ENCODE measurements at places on chromosomes 1 and 21.
A peak's percentile ranks its signal among the peaks of the same experiment; 100 is the strongest.

DNA sequence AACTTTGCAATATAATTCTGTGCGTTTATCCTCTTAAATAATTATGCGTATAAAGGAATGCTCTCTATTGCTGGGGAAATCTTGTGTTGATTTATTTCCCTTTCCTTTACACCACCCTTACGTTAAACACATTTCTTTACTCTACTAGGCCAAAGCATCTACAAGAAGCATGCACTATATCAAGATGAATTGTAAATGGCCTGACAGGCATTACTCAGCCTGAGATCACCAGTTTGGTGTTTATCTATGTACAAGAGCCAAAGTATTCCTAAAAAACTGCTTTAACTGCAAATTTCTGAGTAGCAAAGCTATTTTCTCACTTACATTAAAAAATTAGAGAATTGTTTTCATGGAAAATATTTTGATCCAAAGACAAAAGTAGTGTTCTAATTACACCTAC is 114.8 kb downstream of the TYW3 start:
- no peak for DNase-seq

DNA sequence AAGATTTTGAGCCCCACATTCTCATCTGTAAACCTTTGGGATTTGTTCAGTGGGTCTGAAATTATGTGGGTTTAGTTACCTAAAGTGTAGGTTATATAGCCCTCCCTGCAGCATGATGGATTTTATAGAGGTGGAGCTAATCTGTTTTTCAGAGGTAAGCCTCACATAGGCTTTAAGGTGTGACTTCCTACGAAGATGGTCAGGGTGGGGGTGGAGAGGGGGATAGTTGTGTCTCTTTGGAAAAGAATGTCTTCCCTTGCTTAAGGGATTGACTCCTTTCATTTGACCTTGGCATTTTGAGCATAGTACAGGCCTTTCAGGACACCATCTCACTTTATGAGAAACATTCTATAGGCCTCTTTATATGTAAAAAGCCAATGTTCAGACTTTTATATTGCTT is 3.4 kb downstream of the CACHD1 start:
- no peak for DNase-seq

GRCh38 chr1:159980076-159980475 is 26.0 kb upstream of the SLAMF9 start:
- no peak for DNase-seq

- no peak for DNase-seq
These were observed 2.9 kb upstream of the LRP8 start for GRCh38 chr1:53330819-53331218.

- peak; percentile 60 for DNase-seq
These were observed 35.5 kb downstream of the CACHD1 start for GRCh38 chr1:64505232-64505943.

GRCh38 chr1:245108909-245109308 is 45.9 kb upstream of the KIF26B start:
- no peak for DNase-seq

DNA sequence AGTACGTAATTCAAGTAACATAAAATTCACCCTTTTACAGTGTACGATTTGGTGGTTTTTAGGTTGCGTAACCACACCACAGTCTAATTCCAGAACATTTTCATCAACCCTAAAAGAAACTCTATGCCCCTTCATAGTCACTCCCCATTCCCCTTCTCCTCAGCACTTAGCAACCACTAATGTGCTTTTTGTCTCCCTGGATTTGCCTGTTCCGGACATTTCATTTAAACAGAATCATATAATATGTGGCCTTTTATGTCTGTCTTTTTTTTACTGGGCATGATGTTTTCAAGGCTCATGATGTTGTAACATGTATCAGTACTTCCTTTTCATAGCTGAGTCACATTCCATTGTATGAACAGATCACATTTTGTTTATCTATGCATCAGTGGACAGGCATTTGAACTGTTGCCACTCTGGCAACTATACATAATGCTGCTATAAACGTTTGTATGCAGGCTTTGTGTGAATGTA is 20.8 kb downstream of the OBSCN start:
- DNase-seq: no peak

DNA sequence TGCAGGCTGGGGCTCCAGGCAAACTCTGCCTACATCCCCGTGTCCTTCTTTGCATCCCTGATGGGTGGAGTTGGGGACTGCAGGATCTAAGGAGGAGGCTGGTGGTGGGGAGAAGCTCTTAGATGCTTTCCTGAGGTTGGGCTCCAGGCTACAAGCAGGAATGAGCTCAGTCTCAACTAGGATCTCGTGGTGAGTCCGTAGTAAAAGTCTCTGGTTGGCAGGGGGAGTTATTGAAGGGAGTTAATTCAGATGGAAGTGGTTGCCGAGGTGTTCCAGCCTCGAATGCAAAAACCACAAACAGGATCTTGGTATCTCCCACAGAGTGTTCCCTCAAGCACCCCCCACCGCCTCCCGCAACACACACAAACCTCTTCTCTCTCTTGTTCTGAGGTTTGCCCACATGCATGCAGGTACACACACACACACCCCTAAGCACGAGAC is 35.0 kb downstream of the TMCC2 start:
- DNase-seq: no peak

GRCh38 chr1:113912594-113913311 is 7.6 kb downstream of the DCLRE1B start:
- DNase-seq: no peak

DNA sequence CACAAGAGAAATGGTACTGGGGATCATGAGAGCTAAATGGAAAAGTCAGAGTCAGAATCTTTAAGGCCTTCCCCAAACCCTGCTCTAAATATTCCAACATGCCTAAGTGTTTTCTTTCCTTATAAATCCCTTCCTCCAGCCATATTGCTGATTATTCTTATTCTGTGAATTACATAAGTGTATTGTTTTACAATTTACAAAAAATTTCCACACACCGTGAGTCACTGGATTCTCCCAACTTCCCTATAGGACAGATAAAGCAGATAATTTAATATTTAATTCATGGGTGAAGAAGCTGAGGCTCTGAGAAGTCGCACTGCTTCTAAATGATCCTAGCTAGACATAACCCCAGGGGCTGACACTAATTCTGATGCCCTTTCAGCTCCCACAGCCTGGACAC is 243.3 kb upstream of the JUN start:
- DNase-seq: no peak

DNA sequence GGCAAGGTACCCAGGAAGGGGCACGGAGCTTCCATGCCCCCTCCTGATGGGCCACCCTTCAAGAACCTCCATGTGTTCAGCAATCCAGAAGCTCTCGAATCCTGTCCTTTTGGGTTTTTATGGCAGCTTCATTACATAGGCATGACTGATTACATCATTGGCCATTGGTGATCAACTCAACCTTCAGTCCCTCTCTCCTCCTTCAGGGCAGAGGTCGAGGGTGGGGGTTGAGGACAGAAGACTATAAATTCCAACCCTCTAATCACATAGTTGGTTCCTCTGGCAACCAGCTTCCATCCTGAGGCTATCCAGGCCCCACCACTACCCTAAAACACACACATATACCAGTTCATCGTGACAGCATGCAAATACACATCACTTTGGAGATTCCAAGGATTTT is 135.7 kb downstream of the ZNF281 start:
- DNase-seq: no peak

DNA sequence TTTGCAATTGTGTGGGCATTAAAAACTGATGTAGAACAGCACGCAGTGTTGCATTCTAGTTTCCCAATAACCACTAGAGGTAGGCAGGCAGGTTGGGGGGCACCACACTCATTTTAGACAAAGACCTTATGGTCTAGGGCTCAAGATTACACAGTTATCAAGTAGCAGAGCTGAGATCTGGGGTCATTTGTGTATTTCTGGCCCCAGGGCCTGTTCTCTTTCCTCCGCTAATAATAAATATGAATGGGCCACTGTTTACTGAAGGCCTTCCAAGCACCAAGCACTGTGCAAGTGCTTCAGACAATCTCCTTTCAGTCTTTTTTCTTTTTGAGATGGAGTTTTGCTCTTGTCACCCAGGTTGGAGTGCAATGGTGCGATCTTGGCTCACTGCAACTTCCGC is 23.9 kb downstream of the LDLRAD2 start:
- DNase-seq: no peak

DNA sequence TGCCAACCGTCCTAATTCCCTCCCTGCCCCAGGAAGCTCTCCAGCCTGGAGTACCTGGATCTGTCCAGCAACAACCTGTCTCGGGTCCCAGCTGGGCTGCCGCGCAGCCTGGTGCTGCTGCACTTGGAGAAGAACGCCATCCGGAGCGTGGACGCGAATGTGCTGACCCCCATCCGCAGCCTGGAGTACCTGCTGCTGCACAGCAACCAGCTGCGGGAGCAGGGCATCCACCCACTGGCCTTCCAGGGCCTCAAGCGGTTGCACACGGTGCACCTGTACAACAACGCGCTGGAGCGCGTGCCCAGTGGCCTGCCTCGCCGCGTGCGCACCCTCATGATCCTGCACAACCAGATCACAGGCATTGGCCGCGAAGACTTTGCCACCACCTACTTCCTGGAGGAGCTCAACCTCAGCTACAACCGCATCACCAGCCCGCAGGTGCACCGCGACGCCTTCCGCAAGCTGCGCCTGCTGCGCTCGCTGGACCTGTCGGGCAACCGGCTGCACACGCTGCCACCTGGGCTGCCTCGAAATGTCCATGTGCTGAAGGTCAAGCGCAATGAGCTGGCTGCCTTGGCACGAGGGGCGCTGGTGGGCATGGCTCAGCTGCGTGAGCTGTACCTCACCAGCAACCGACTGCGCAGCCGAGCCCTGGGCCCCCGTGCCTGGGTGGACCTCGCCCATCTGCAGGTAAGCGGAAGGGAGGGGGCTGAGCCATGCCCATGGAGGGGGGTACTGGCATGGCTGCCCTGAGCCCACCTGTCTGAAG is 16.5 kb downstream of the PODN start:
- DNase-seq: no peak

GRCh38 chr1:1626207-1627141 is 5.5 kb upstream of the MMP23B start:
- no peak for DNase-seq

DNA sequence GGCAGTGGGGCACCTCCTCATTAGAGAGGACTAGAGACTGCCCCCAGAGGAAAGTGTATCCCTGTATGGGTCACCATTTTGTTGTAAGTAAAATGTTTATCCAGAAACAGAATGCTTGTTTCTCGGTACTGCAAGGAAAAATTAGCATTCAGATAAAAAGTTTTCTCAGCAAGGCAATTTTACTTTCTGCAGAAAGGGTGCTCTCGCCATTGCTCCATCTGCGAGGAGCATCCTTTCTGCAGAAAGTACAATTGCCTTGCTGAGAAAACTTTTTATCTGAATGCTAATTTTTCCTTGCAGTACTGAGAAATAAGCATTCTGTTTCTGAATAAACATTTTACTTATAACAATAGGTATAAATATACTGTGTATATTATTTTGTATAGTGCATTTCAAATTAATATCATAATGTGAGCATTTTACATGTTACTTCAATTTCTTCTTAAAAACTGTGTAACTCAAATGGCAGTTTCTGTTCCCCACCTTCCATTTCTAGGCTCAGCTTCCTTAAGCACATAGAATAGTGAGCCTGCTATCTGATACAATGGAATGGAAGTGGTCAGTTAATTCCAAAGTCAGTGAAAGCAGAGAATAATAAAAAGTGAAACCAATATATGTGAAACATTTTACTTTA is 76.5 kb upstream of the DESI2 start:
- DNase-seq: no peak

DNA sequence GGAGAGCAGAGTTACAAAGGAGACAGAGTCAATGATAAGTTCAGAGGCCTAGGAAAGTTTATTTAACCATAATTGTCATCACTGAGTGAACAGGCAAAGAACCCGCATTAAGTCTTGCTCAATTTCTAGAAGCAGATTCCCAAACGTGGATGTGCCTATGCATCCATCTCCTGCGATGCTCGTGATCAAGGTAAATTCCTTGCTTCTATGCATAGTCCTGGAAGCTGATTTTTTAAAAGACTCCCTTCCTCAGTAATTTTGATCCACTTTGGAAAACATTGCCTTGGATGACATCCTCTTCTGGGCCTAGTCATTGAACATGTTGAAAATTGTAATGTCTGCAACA is 116.4 kb downstream of the TNFSF18 start:
- DNase-seq: no peak

DNA sequence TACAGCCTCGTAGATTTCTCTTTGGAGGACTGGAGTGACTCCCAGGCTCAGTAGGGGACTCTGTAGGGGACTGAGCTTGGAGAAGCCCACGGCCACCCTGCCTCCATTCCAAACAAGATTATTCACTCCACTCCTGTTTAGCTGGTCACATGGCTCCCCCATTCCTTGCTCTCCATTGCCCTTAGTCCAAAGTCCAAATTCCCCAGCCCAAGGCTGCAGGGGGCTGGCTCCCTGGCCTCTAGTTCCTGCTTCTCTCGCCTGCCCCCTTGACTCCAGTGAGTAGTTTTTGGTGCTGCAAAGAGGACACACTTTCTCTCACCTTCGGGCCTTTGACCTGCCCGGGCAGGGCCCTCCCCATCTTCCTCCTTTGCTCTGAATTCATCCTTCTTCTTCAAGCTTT is 403.3 kb downstream of the KIF26B start:
- DNase-seq: no peak

GRCh38 chr1:8004113-8004802 is 21.9 kb downstream of the ERRFI1 start:
- DNase-seq: no peak

GRCh38 chr1:64848136-64848535 is 103.3 kb downstream of the RAVER2 start:
- DNase-seq: no peak

DNA sequence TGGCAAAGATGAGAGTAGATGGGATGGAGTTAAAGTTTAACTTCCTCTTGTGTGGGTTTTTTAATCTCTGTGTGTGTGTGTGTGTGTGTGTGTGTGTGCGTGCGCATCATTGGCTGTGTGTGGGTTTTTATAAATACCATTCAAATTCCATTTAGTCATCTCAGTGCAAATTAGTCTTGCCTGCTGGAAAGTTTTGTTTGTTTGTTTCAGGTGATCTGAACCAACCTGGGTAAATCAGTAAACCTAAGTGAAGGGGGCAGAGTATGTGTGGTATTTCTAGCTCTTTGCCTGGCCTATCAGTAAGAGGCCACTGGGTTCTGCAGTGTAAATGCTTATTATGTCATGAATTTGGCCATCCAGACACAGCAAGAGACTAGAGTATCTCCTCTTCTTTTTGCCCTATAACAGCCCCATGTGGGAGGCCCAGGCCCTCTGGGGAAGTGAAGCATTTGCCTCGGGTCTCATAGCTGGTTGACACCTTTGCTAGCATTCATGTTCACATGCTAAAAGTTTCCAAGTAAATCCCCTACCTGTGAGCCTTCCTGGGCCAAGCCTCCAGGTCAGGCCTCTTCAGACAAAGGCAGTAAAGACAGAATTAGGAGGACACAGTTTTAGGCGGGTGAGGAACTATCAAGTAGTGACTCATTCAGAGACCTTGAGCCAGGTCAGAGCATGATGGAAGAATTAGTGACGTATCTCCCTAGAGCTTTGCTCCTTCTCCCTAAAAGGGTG is 14.7 kb downstream of the INTS3 start:
- DNase-seq: no peak

GRCh38 chr1:116794804-116795481 is 40.7 kb downstream of the CD2 start:
- no peak for DNase-seq

GRCh38 chr1:36365381-36365780 is 20.3 kb downstream of the STK40 start:
- no peak for DNase-seq

GRCh38 chr1:220787069-220787619 is 431 bp downstream of the MTARC1 start:
- no peak for DNase-seq

Measured in neural crest cell (in vitro differentiated cells).